Cerebellar cortex (tissue), 1 donor: ENCODE measurements at places on chromosomes 13 and 19.

DNA sequence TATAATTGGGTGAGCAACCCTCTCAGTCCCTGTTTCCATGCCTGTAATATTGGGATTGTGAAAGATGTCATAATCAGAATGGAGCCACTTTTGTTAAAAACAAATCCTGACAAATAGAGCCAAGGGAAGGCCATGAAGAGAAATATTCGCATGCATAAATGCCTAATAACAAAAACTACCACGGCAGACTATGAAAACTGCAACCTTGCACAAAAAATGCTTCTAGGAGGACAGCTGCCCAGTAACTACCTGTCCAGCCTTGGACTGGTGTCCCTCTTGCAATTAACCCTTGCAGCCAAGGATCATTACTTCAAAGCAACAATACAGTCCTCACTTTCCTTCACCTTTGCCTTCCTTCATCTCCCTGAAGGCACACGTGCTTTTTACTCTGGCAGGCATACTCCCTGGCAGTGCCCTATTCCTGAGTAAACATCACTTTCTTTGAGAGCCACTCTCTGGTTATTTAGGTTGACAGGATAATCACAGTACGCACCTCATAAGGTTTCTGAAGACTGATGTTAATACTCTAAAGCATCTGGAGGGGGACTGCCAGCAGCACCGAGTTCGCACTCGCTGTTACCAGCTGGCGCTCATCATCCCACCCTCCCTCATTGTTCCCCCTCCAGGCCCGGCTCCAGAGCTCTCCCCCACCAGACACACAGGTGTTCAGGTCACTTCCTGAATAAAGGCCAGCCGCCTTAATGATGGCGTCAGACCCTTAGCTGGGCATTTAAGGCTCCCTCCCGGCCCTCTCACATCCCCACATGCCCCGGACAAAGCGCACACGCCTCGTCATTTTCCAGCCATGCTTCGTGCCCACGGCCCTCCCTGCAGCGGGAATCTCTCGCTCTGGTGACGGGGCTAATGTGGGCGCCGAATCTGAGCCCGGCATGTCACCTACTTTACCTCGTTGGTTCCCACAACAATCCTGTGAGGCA, 57.3 kb downstream of the CDADC1 start:
- no peak for DNase-seq

GRCh38 chr13:52461265-52461664, 6.0 kb downstream of the CKAP2 start:
- DNase-seq = no peak

- DNase-seq = no peak
Observed at GRCh38 chr19:4303819-4304537, 420 bp upstream of the FSD1 start.

- DNase-seq = no peak
Observed at GRCh38 chr13:29452773-29453616, 142.5 kb downstream of the SLC7A1 start.

- no peak for DNase-seq
Observed at GRCh38 chr13:94154367-94154766, 325.1 kb downstream of the DCT start.

DNA sequence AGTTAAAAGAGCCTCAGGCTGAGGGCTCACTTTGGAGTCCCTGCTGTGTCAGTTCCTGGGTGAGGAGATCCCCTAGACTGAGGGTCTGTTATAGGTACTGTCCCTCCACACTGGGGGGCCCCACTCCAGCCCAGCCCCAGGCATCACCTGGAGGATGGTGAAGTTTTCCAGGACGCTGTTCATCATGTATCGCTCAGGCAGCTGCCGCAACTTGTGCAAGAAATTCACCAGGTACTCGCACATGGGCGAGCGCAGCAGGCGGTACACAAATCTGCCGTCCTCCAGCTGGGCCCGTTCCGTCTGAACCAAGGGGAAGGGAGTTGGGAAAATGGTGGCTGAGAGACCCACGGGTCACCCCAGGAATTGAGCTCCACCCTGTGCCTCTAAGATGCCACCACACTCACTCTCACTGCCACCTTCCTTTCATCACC, 7.1 kb downstream of the CD37 start:
- DNase-seq = no peak

DNA sequence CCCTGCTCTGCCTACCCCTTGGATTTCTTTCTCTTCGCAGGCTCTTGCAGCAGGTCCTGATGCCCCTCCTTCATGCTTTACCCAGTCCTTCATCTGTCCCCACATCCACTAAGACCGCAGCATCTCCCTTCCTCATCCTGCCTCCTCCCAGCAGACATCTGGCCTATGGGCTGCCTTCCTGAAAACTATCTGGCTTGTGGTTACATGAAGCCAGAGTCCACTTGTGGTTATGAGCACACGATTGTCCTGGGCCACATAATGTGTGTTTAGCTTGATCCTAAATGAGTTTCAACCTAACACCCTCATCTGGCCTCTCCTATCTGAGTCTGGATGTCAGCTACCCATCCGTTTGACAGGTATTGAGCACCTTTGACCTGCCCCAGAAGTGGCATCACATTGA, 5.5 kb upstream of the ZNF175 start:
- no peak for DNase-seq

DNA sequence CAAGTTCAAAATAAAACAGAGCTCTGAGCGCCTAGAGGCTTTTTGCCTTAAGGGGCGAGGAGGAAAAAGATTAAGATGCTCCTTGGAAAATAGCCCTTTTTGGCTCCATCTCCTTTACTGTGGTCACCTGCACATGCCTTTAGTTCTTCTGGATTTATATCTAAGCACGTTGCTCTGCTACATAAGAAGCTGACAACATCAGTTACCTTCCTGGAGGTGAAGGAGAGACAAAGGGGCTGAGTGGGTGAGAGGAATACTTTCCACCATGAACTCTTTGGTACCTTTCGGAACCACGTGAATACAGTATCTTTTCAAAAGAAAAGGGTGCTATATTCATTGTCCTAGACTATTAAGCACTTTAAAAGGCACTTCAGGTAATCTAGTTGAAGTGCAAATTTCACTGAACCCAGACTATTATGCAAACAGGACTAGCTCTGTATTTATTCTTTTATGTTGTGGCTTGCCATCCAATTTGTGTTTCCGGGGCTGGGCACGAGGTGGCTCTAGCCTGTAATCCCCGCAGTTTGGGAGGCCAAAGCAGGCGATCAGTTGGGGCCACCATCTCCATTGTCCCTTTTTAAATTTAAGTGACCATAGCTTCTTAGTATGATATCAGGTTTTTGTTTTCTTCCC, 201.5 kb downstream of the TM9SF2 start:
- no peak for DNase-seq

DNA sequence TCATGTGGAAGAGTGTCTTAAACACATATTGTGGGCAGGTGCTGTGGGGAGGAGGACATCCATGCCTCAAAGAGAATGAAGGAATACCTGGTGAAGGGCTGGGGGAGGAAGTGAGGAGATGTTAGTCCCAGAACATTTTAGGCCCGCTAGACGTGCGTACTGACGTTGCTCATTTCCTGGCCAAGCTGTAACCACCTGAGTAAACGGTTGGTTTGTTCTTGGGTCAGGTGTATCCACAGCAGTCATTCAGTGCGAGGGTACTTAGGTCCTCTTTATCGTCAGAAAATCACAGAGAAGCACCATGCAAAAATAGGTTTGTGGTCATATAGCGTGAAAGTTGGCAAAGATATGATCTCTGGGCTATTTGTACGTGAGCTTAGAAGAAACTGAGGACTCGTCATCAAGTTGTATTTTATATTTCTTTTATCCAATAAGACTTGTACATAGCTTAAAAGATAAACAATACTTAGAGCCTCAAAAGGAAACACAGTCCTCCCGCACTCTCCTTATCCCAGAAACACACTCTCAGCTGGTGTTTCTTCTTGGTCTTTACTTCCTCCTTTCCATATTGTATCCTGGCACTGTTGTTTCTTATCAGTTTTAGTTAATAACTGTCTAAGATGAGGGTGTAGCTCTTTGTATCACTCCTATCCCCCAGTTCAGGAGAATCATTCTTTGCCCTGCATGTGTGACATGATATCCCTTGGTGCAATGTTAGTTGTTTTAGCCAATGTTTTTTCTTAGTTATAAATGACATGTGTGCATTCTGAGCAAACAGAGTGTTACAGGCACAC, 52.0 kb downstream of the ARHGEF7 start:
- DNase-seq = no peak

DNA sequence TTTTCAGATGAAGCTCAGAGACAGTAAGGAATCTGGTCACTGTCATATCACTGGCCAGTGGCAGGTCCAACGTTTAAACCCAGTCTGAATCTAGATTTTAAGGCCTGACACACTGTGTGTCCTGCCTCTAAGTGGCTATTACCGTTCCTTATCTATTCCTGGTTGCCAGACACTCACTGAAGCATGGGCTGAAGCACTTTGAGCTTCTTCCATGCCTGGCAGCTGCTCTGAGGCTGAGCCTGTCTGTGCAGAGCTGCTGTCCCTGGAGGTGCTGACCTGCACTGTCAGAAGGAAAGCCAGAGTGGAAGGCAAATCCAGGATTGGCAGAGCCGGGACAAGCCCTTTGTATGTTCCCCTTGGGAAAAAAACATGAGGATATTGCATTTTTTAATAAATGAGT, 109.2 kb upstream of the SLC7A1 start:
- no peak for DNase-seq

- no peak for DNase-seq
Observed at GRCh38 chr19:29655648-29656335, 9.5 kb upstream of the PLEKHF1 start.

DNA sequence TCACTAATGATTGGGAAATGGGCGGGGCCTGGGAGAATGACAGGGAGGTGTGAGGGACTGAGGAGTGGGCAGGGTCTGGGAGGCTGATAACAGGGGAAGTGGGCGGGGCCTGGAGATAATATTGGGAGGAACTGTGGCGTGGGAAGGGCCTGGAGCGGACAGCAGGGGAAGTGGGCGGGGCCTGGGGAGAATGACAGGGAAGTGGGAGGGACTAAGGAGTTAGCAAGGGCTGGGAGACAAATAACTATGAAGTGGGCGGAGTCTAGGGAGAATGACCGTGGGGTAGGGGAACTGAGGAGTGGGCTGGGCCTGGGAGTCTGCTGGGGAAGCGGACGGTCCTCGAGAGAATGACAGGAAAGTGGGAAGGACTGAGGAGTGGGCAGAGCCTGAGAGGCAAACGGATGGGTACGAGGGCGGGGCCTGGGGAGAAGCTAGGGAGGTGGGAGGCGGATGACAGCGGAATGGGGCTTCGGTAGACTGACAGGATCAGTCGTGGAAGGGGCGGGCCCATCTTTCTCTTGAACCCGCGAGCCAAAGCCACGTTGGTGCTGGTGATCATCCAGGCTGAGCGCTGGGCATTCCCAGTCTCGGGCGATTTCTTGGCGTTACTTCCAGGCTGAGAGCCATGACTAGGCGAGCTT, 14.0 kb upstream of the TUBB4A start:
- DNase-seq = peak; percentile 97

DNA sequence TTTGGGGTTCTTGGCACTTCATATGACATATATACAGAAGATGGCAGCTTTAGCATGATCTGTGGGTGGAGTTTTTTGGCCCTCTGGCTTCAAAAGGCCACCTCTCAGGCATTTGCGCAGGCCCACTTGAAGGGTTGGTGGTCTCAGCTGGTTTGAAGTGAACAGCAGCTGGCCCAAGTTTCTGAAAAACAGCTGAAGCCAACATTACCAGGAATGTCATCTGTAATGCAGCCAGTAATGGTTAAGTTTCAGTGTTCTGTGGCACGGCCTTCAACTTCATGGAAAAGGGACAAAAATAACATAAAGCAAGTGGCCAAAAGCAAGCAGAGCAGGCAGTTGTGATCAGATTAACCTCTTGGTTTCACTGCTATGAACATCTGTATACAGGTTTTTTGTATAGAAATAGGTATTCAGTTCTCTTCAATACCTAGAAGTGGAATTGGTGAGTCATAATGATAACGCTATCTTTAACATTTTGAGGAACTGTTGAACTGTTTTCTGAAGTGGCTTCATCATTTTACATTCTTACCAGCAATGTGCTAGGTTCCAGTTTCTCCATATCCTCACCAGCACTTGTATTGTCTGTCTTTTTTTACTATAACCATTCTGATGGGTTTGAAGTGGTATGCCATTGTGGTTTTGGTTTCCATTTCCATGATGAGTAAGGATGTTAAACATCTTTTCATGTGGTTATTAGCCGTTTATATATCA, 245.4 kb downstream of the SHISA2 start:
- DNase-seq = no peak

DNA sequence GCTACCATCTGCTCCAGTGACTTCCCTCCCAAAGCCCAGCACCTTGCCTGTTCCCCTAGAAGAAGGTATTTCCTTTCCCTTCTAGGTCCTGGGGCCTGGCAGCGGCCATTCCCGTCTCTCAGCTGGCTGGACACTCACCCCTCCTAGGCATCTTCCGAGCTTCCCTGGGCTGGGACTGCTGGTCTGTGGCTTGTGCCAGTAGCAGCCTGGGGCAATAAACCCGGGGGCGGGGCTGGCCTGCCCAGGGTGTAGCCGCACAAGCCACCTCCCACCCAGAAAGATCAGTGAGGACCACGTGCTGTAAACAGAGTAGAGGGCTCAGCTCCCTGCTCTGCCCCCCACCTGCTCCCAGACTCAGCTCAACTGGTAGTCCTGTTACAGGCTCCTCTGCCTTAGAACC, 15.0 kb downstream of the LIPE start:
- no peak for DNase-seq
